Activated T-cell treated with anti-CD3 and anti-CD28 coated beads, Interleukin-2, amount 50 U/mL, for 4 hours (primary cell): ENCODE measurements at places on chromosomes 16 and 17. TPM values are rescaled to one million over a fixed set of nuclear protein-coding genes. Genes with fewer than 3 reads are reported as not detected.

The ZDHHC7 gene
- total RNA-seq, result 27.2 TPM

DNA sequence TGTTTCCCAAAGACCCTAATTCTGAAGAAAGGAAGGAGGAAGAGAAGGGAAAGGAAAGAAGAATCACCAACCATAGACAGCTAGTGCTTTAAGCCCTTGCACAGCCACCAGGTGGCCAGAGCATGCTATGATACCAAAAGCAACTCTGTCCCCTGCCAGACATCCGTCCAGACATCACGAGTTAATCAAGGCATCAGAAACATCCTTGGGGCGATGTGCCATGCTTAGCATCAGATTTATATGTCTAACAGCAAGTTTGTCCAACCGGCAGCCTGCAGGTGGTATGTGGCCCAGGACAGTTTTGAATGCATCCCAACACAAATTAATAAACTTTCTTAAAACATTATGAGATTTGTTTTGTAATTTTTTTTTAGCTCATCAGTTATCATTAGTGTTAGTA lies 2.9 kb upstream of the CRYBA1 start:
- no peak for DNase-seq

The HCFC1R1 gene
- total RNA-seq, result 33.9 TPM

The HNF1B gene
- 0.16 TPM for total RNA-seq

The TP53TG3E gene
- total RNA-seq, result not detected
